MCF 10A (cell line): ENCODE measurements at places on chromosomes 6 and 20. TPM values are rescaled to one million over a fixed set of nuclear protein-coding genes. Genes with fewer than 3 reads are reported as not detected.
A peak's percentile ranks its signal among the peaks of the same experiment; 100 is the strongest.

- DNase-seq, result no peak
These were observed 48.4 kb downstream of the ZHX3 start for GRCh38 chr20:41268917-41269652.

DNA sequence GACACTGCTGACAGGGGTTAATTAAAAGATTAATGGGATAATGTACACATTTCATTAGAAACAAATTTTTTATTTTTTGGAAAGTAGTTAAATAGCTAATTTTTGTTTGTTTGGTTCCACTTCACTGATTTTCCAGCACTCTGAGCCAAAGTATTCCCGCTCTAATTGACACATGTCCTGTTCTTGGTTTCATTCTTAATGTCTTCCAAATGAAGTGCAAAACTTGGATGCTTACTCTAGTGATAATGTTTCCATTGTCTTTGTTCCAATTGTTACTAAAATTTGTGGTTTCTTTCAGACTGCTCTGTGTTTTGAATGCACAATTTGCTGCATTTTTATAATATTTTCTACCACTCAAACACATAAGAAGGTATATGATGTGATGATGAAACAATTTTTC lies 794.3 kb downstream of the PHF3 start:
- no peak for DNase-seq

NR2E1 gene
- not detected in 2 replicates for total RNA-seq

DNA sequence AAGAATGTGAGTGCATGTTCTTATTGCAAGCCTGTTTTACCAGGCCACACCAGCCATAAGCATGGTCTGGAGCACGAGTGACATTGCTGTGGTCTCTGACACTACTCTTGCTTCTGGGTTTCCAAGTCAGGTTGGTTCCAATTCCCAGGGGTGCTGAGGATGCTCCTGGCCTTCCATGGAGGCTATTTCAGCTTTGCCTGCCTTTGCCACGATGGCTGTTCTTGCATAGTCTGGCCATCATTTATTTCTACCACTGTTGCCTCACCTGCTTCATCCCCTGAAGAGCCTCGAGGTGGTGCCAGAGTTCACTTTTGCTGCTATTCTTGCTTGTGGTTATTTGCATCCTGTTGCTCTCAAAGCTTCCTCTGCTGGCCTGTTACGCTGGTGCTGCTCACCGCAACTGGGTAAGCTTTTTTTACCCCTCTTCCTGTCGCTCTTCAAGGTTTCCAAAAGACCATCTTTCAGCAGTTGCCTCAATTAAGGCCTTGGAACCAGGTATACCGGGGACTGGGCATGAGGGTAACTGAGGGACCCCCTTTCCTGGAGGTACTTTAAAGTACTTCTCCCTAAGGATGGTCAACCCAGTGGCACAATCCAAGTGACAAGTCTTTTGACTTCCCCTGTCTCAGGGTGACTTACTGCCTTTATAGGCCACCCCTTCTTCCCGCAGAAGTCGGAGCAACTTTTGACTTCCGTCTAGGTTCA lies 64.5 kb downstream of the AKAP7 start:
- peak; percentile 67 for DNase-seq

DNA sequence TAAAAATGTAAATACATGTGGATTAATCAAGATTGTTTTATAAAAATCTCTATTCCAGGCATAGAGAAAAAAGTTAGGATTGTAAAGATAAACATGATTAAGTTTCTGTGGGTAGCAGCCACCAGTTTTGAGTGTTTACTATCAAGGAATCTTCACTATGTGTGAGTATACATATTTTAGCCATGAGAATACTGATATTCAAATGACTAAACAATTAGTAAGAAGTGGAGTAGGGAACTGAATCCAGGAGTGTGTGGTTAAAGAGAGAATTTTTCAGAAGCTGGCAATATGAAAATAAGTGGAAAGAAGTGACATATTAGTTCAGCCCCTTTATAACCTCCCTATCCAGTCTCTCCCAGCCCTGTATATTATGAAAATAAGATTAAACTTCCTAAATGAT lies 10.3 kb downstream of the ELOVL2 start:
- no peak for DNase-seq

PHACTR3 gene
- 4.5 and 22.8 TPM in 2 replicates for total RNA-seq

MDFI gene
- total RNA-seq, result 39.1 and 59.1 TPM in 2 replicates

DNA sequence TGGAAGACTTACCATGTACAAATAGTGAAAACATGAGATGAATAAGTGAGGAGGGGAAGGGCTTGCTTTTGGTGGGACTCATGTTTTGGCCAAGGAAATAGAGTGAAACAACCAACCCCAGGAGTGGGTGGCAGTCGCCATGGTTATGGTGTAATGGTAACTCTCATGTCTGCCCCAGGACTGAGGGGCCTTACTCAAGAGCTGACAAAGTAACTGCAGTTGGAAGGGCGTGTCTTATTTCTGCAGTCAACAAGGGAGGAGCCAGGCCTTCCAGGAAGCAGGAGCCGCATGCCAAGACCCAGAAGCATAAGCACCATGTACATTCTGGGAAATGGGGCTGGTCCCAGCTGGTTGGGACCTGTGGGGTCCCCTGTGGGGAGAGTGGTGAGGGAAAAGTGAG lies 108.5 kb downstream of the UNC5CL start:
- DNase-seq, result peak; percentile 52

- DNase-seq, result no peak
These were observed 708.9 kb upstream of the CITED2 start for GRCh38 chr6:140083375-140083774.

GRCh38 chr6:4280031-4280430 lies 144.7 kb upstream of the ECI2 start:
- DNase-seq, result peak; percentile 6

OPRM1 gene
- not detected in 2 replicates for total RNA-seq

DNA sequence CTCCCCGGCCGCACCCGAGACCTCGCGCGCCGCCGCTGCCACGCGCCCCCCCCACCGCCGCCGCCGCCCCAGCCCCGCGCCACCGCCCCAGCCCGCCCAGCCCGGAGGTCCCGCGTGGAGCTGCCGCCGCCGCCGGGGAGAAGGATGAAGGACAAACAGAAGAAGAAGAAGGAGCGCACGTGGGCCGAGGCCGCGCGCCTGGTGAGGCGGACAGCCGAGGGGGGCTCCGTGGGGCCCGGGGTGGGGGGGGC lies 426 bp downstream of the ASXL1 start:
- DNase-seq, result no peak

- DNase-seq, result no peak
These were observed 16.9 kb upstream of the SLC22A2 start for GRCh38 chr6:160275511-160276003.

GRCh38 chr6:15312500-15312899 lies 66.6 kb downstream of the JARID2 start:
- no peak for DNase-seq

DNA sequence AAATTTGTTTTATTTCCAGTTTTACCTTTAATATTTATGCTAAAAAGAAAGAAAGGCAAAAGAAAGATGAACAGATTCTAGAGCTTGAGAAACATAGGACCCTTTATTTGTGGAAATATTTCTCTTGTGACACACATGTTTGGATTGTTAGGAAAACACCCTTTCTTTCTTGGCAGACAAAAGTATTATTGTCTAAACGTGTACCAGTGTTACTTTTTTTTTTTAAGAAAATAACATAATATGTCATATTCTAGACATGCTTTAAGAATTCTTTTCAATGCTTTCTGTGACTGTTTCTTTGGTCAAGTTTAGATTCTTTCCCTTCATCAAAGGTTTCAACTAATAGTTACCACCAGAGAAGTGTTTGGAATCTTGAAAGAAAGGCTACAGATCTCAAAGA lies 183.4 kb upstream of the CNR1 start:
- DNase-seq, result peak; percentile 42

DNA sequence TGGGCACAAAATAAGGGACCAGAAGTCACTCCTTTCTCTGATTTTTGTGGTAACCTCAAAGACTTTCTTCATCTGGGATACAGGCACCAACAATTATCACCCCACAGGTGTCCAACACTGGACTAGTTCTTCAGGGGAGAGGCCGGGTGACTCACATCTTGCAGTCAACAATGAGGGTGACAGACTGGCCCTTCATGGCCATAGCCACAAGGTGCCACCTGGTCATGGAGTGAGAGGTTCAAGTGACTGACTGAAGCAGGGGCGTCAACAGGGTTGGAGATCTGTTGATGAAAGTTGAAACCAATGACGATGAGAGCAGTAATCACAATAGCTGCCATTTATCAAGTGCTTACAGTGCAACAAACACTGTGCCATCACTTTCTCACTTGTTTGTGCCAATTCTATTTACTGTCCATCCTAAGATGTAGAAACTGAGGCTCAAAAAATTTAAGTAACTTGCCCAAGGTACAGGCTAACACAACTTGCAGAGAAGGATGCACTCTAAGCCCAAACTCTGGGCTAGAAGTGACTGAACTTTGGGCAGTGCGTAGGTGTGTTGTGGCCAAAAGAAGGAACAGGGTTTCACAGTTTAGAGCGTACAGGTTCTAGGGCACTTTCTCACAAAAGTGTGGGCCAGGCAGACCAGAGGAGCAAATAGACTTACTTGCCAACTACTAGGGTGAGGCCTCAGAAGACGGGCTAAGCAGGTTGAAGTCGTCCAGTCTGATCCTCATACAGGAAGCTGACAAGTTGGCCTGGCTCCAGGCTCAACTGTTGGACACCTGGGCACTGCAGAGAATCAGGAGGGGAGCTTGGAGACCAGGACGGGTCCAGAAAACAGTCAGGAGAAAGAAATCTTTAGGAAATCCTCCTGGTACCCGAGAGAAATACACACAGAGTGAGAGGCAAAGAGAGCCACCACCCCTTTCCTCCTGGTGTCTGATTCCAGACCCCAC lies 30.4 kb downstream of the HLA-DPB1 start:
- no peak for DNase-seq

DNA sequence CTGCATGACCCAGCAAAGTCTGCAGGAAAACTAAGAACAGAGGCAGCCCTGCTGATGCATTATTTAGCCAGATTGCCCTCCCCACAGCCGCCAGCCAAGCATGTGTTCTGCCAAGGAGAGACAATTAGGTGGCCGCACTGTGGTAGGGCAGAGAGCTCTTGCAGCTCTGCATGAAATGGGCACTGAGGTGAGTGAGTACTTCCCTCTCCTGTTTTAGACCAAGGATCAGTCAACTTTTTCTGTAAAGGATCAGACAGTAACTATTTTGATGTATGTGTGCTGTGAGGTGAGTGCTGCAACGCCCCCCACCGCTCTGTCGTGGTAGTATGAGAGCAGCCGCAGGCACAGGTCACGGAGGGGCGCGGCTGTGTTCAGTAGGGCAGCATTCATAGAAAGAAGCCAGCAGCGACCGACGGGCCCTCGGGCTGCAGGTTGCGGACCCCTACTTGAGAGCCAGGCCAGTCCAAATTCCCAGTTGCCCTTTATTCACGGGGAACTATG lies 23.8 kb upstream of the FAM50B start:
- DNase-seq, result peak; percentile 65

- no peak for DNase-seq
These were observed 11.6 kb downstream of the MAFB start for GRCh38 chr20:40677343-40677924.

GRCh38 chr6:52415917-52416628 lies 4.1 kb upstream of the EFHC1 start:
- DNase-seq, result peak; percentile 29
